ENCODE measurements at places on chromosomes 5 and 9. TPM values are rescaled to one million over a fixed set of nuclear protein-coding genes. Genes with fewer than 3 reads are reported as not detected.
A peak's percentile ranks its signal among the peaks of the same experiment; 100 is the strongest.

GRCh38 chr9:90815183-90815943 lies 13.7 kb downstream of the SYK start:
- no peak overlapping the region for H3K4me3 ChIP-seq
- H3K4me1 ChIP-seq = peaks cover 49% of the 10 kb centered on the region
- H3K36me3 ChIP-seq = no peaks in the 10 kb centered on the region
- no peaks in the 10 kb centered on the region for H3K27me3 ChIP-seq

MAMDC4 gene
- total RNA-seq = 11.4 TPM

SLC6A18 gene
- not detected for total RNA-seq

DNA sequence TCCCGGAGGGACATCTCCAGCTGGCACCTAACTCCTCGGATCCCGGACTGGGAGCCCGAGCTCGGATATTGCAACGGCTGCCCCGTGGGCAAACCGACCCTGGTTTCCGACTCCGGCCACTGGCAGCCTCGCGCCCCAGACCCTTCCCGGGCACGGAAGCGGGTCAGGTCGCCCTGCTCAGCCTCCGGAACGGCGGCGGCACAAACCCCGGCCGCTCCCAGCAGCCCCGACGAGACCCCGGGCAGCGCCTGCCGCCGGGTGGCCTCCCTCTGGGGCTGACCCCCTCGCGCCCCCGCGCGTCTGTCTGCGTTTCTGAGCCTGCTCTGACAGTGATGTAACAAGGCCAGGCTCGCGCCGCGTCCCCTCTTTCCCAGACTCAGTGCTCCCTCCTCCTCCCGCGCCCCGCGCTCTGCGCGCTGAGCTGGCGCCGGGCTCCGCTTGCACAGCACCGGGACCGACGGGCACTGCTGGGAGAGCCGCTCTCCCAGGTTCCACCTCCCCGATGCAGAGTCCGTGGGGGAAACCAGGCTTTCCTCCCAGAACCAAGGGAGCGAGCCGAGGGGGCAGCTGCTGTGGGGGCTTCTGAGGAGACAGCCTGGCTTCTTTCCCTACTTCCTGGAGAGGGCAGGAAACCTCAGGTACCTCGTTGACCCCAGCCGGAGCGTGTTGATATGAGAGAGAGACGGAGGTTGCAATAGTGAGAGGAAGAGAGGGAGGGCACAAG lies at the start of gene TMEM215:
Gene TMEM215 (plus strand): TSS at position 373 of the 724 bp plus-strand sequence. CDS start 644 bp downstream, outside the sequence.
- H3K27ac ChIP-seq = no peak within 1 kb of the TSS
- peak; percentile 14 for DNase-seq
- no peaks in the 10 kb centered on the region for H3K27me3 ChIP-seq
- peaks cover 13% of the 10 kb centered on the region for H3K4me1 ChIP-seq
- H3K36me3 ChIP-seq = no peaks in the 10 kb centered on the region
- no peak within 1 kb of the TSS for H3K4me3 ChIP-seq

DNA sequence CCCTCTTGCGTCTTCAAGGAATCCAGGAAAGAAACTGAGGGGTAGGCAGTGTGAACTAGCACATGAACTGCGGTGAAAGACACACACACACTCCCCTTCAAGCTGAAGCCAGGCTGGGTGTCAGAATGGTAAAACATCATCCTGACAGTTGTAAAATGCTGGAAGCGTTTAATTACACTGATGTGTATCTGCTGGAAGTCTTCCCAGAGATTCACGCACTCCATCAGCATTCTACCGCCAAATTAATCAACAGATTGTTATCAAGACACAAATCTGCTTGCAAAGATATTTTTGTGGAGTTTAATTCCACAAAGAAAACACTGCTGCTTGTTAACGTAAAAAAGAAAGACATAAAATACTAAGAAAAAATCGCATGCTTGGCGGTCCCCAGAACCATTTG lies 241.0 kb upstream of the NFIL3 start:
- no peaks in the 10 kb centered on the region for H3K4me1 ChIP-seq
- no peak for DNase-seq
- H3K27me3 ChIP-seq = no peaks in the 10 kb centered on the region

SPAG8 gene
- total RNA-seq = 4.7 TPM

DNA sequence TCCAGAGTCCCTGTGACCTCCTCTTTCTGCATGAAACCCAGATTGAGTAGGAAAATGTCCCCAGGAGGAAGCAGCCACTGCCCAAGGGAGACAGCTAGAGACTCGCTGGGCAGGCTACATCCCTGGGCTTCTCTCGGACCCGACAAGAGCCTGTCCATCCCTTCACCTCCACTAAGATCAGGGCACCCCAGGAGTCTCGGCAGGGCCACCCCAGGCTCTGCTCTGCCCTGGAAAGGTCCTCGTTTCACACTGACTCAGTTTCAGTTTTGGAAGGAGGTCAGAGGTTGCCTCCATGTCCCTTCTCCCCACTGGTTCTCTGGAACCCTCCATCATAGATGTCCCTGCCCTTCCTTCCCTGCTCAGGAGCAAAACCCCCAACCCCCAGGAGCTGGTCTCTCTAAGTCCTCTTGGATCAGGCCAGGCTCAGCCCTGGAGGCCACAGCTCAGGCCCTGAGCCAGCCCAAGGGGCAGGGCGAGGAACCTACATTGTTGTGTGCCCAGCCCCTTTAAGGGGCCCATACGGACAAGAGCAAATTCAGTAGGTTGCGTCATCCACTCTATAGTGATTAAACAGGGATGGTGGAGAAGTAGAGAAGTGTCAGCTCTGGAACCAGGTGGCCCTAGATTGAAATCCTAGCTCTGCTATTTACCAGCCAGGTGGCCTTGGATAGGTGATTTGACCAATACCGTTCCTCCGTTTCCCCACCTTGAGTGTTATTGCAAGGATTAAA lies 37.4 kb downstream of the C9orf50 start:
- no peak overlapping the region for H3K27ac ChIP-seq
- H3K4me3 ChIP-seq = no peak overlapping the region
- no peaks in the 10 kb centered on the region for H3K27me3 ChIP-seq
- H3K36me3 ChIP-seq = no peaks in the 10 kb centered on the region
- no peak for DNase-seq
- no peaks in the 10 kb centered on the region for H3K4me1 ChIP-seq

- no peak overlapping the region for H3K4me3 ChIP-seq
- H3K36me3 ChIP-seq = no peaks in the 10 kb centered on the region
- no peak for DNase-seq
- no peaks in the 10 kb centered on the region for H3K27me3 ChIP-seq
- H3K27ac ChIP-seq = no peak overlapping the region
- no peaks in the 10 kb centered on the region for H3K4me1 ChIP-seq
Measured at GRCh38 chr5:9658706-9659105, 28.6 kb upstream of the TAS2R1 start.

- H3K4me3 ChIP-seq = no peak overlapping the region
- H3K27ac ChIP-seq = no peak overlapping the region
- H3K4me1 ChIP-seq = peaks cover 10% of the 10 kb centered on the region
- no peaks in the 10 kb centered on the region for H3K27me3 ChIP-seq
- DNase-seq = no peak
Measured at GRCh38 chr9:83327750-83328622, 210.2 kb downstream of the FRMD3 start.

SMIM27 gene
- 1.3 TPM for total RNA-seq

GRCh38 chr5:176644878-176645670 lies 2.2 kb upstream of the TSPAN17 start:
- DNase-seq = no peak
- no peaks in the 10 kb centered on the region for H3K36me3 ChIP-seq
- no peak overlapping the region for H3K27ac ChIP-seq
- H3K27me3 ChIP-seq = no peaks in the 10 kb centered on the region
- H3K4me1 ChIP-seq = peaks cover 17% of the 10 kb centered on the region

CCNJL gene
- total RNA-seq = 9.8 TPM

CCNO gene
- total RNA-seq = 11.4 TPM

CERT1 gene
- total RNA-seq = 80.5 TPM

DNA sequence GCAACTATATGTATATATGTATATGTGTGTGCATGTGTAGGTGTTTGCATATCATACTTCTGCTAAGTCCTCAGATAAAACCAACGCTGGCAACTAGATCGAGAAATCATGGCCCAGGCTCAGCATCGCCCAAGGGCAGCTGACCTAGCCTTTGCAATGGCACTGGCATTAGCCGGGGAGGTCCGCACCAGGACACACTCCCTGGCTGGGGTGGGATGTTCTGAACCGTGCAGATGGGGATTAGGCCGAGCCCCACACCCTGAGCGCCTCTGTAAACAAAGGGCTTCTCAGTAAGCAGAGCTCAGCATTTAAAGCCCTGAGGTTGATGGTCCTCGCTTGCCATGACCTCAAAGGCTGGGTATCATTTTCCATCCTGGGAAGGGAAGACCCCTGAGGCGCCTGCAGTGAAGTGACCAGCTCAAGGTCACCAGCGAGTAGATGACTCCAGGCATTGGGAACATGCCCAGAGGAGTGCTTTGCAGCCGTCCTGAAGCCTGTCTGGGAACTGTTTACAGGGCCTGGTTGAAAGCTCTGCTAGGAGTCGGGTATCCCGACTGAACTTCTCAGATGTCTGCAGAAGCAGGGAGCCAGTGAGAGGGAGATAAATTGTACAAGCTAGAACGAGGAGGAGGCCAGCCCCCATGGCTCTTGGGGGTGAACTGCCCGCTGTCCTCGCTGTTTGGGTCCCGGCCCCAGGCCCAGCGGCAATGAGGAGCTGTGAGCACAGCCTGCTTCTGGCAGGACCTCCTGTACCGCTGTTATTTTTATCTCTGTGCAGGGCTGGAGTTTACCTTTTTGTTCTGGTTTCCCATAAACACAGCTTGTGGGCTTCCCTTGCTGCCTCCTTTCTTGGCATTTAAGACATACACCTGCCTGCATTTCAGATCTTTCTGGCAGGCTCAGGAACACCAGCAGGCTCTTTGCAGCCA lies 18.4 kb downstream of the GADD45G start:
- no peak for DNase-seq
- no peaks in the 10 kb centered on the region for H3K27me3 ChIP-seq
- peaks cover 53% of the 10 kb centered on the region for H3K4me1 ChIP-seq
- H3K4me3 ChIP-seq = no peak overlapping the region

HTR4 gene
- total RNA-seq = not detected

PCDHGA9 gene
- 12.1 TPM for total RNA-seq

SLC23A1 gene
- not detected for total RNA-seq

OR1J2 gene
- not detected for total RNA-seq

DNA sequence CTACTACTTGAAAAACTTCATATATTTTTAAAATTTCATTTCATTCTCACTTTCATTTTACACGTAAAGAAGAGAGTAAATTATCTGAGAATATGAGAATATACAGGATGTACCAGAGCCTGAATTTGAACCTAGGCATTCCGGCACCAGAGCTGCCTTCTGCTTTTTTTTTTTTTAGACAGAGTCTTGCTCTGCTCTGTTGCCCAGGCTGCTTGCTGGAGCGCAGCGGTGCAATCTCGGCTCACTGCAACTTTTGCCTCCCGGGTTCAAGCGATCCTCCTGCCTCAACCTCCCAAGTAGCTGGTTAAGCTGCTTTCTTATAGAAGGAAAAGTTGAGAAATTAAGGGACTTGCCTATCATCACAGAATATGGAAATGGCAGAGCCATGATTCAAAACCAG lies 540.1 kb downstream of the EBF1 start:
- H3K4me1 ChIP-seq = no peaks in the 10 kb centered on the region
- DNase-seq = no peak
- H3K36me3 ChIP-seq = no peaks in the 10 kb centered on the region
- no peak overlapping the region for H3K27ac ChIP-seq
- H3K27me3 ChIP-seq = no peaks in the 10 kb centered on the region

RNF183 gene
- not detected for total RNA-seq

CENPP gene
- total RNA-seq = 9.3 TPM

- DNase-seq = no peak
- peaks cover 31% of the 10 kb centered on the region for H3K4me1 ChIP-seq
- H3K27ac ChIP-seq = peak overlapping the region; percentile 98
- peaks cover 3% of the 10 kb centered on the region for H3K36me3 ChIP-seq
Measured at GRCh38 chr5:141615991-141616720, 2.6 kb downstream of the DIAPH1 start.

ARID3C gene
- not detected for total RNA-seq

DNA sequence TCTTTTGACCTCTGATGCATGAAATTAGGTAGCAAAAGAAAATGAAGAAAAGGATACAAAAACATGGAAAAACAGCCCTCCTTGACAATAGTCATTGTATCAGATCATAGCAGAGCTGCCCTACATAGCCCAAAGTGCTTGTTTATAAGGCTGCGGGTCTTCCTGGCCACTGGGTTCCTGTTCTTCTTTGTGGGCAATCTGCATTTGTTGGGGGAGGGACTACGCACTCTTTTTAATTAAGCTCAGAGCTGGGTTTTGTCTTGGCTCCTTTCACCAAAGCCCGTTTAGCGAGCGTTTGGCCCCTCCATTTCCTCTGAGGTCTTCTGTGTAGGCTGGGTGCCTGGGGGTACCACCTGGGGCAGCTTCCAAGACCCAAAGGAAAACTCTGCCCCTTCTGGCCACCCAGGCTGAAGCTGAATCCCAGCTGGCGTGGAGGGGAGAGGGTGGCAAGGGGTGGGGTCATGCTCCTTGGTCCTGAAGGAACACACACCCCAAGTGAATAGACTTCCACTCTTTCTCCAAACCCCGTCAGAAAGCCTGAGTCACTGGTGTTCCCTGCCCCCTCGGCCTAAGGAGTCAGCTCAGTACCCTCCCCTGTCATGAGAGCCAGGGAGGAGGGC lies 6.5 kb upstream of the PAX5 start:
- H3K27ac ChIP-seq = no peak overlapping the region
- peaks cover 38% of the 10 kb centered on the region for H3K27me3 ChIP-seq
- no peaks in the 10 kb centered on the region for H3K36me3 ChIP-seq

NNT gene
- total RNA-seq = 108 TPM

GRCh38 chr5:25891691-25892090 lies 1146.7 kb downstream of the CDH9 start:
- no peaks in the 10 kb centered on the region for H3K27me3 ChIP-seq
- H3K36me3 ChIP-seq = no peaks in the 10 kb centered on the region
- no peak overlapping the region for H3K4me3 ChIP-seq
- no peak for DNase-seq
- H3K4me1 ChIP-seq = no peaks in the 10 kb centered on the region

GRCh38 chr5:172612771-172613170 lies 28.3 kb upstream of the NEURL1B start:
- no peaks in the 10 kb centered on the region for H3K36me3 ChIP-seq
- H3K27ac ChIP-seq = no peak overlapping the region
- no peaks in the 10 kb centered on the region for H3K4me1 ChIP-seq
- H3K27me3 ChIP-seq = no peaks in the 10 kb centered on the region

- H3K4me1 ChIP-seq = no peaks in the 10 kb centered on the region
- DNase-seq = no peak
- no peak overlapping the region for H3K27ac ChIP-seq
- H3K4me3 ChIP-seq = no peak overlapping the region
Measured at GRCh38 chr5:7941692-7942091, 72.7 kb downstream of the MTRR start.

DNA sequence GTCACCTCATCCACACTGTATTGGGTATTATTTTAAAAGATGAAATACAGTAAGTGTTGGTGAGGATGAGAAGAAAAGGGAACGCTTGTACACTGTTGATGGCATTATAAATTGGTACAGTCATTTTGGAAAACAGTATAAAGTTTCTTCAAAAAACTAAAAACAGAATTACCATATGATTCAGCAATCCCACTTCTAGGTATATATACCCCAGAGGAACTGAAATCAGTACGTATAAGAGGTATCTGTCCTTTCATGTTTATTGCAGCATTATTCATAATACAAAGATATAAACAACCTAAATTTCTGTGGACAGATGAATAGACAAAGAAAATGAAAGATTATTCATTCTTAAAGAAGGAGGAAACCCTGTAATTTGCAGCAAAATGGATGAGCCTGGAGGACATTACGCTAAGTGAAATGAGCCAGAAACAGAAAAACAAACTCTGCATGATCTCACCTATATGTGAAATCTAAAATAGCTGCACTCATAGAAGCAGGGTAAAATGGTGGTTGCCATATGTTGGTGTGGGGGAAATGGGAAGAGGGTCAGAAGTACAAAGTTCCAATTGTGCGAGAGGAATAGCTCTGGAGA lies 191.6 kb downstream of the TRIM36 start:
- DNase-seq = no peak
- no peaks in the 10 kb centered on the region for H3K4me1 ChIP-seq
- no peaks in the 10 kb centered on the region for H3K36me3 ChIP-seq
- H3K4me3 ChIP-seq = no peak overlapping the region
- no peak overlapping the region for H3K27ac ChIP-seq

SVEP1 gene
- 55.5 TPM for total RNA-seq

SYK gene
- 50.7 TPM for total RNA-seq

Data from thyroid gland (tissue), 4 donors.